Thyroid gland (tissue), 4 donors: ENCODE measurements at places on chromosomes 12 and 14.
A peak's percentile ranks its signal among the peaks of the same experiment; 100 is the strongest.

GRCh38 chr12:57211791-57212700, 4.5 kb upstream of the NXPH4 start:
- no peak overlapping the region for H3K4me3 ChIP-seq
- peaks cover 2% of the 10 kb centered on the region for H3K27me3 ChIP-seq
- DNase-seq: no peak
- H3K4me1 ChIP-seq: peaks cover 3% of the 10 kb centered on the region
- no peak overlapping the region for H3K27ac ChIP-seq
- no peaks in the 10 kb centered on the region for H3K36me3 ChIP-seq

DNA sequence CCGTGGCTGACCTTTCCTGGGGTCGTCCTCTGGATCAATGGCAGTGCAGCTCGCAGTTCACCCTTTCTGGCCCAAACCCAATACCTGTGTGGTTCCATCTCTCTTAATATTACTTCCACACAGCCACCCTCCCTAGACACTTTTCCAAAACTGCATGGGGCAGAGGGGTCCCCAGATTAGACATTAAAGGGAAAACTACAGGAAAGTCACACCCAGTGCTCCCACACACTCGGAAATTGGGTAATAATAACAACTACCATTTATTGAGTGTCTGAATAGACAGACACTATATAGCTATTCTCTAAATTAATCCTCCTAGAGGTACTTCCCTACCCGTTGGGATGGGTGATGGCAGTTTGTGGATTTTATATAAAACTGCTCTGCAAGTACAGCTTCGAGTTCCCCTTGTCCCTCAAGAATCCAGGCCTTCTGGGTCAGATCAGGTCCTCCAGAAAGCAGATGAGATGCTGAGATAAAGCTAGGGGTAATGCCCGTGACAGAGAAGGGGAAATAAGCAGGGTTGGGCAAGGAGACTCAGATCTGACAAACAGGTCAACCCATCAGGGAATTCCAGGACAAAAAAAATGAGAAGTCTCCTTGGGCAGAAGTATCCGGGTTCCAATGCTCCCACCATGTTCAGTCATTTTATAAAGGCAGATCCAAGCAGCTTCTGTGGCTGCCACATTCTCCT, 795 bp upstream of the PXN start:
- H3K27me3 ChIP-seq: no peaks in the 10 kb centered on the region
- no peak overlapping the region for H3K4me3 ChIP-seq
- H3K4me1 ChIP-seq: peaks cover 44% of the 10 kb centered on the region
- no peak overlapping the region for H3K27ac ChIP-seq
- DNase-seq: no peak

GRCh38 chr14:89078021-89078795, 253.8 kb downstream of the TTC8 start:
- H3K36me3 ChIP-seq: no peaks in the 10 kb centered on the region
- no peaks in the 10 kb centered on the region for H3K27me3 ChIP-seq
- DNase-seq: no peak
- H3K27ac ChIP-seq: no peak overlapping the region

GRCh38 chr14:70770490-70770889, 38.8 kb downstream of the MAP3K9 start:
- no peak overlapping the region for H3K27ac ChIP-seq
- no peaks in the 10 kb centered on the region for H3K36me3 ChIP-seq
- no peak overlapping the region for H3K4me3 ChIP-seq
- no peaks in the 10 kb centered on the region for H3K27me3 ChIP-seq
- DNase-seq: no peak

DNA sequence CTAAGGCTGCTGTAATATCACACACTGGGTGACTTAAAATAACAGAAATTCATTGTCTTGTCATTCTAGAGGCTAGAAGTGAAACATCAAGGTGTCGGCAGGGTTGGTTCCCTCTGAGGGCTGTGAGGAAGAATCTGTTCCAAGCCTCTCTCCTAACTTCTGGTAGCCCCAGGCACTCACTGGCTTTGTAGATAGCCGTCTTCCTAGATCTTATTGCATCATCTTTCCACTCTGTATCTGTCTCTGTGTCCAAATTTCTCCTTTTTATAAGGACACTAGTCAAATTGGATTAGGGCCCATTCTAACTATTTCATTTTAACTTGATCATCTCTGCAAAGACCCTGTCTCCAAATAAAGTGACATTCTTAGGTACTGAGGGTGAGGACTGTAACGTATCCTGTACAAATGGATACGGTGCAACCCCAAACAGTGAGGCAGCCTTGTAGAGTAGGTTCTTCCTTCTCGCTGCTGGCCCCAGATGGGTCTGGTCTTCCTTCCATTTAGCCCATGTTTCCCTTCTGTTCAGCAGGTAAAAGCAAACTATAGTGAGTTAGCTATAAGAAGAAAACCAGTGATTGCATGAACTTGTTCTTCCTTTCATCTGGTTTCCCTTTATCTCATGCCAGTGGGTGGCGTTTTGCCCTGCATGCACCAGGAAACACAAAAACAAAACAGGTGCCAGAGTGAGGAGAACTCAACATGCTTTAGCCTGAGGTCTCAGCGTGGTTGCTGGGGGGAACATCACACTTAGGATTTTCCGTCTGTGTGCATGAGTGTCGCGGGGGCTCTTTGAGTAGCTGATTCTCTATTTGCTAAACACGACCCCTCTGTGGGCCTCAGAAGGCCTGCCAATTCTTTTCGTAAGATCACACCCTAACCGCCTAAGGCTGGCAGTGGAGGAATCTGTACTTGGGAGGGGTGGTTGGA, 19.5 kb downstream of the TTC9 start:
- H3K27ac ChIP-seq: peak overlapping the region; percentile 39
- H3K27me3 ChIP-seq: no peaks in the 10 kb centered on the region
- no peak overlapping the region for H3K4me3 ChIP-seq
- H3K4me1 ChIP-seq: peaks cover 45% of the 10 kb centered on the region
- DNase-seq: peak; percentile 74

GRCh38 chr12:62631471-62632410, 165.1 kb downstream of the MON2 start:
- H3K36me3 ChIP-seq: no peaks in the 10 kb centered on the region
- peak overlapping the region; percentile 71 for H3K27ac ChIP-seq
- no peaks in the 10 kb centered on the region for H3K27me3 ChIP-seq
- peak; percentile 54 for DNase-seq

DNA sequence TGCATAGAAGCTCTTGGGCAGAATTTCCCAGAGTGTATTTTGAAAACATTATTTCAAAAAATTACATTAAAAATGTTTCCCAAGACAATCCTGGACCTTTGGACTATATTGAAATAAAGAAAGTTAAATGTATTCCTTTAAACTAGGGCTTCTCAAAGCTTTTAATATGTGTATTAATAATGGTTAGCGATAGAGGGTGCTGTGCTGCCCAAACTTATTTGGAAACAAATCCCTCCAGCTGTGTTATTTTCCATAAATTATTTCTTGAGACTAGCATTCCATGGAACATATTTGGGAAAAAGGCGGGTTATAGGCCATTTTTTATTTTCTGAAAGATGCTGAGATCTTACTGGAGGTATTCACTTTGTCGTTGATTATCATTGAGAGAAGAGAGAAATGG, 397.8 kb upstream of the MIS18BP1 start:
- no peak overlapping the region for H3K4me3 ChIP-seq
- H3K27me3 ChIP-seq: no peaks in the 10 kb centered on the region
- no peak overlapping the region for H3K27ac ChIP-seq
- no peaks in the 10 kb centered on the region for H3K36me3 ChIP-seq
- H3K4me1 ChIP-seq: no peaks in the 10 kb centered on the region

DNA sequence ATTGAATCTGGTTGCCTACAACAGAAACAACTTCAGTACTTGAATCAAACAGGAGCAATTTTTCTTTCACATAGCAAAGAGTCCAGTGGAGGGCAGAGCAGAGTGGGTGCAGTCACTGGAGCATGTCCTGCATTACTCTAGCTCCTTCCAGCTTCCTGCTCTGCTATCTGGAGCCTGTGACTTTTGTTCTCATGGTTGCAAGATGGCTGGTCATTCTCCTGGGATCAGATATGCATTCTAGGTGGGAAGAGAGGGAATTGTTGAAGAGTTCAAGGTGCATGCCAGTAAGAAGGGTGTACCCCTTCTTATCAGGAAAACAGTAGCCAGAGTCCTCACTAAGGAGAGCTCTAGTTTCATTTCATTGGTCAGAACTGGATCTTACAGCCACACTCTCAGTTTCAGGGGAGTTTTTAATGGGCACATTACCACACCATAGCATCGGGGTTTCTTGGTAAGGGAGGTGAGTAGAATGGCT, 8.0 kb downstream of the IFT43 start:
- no peak overlapping the region for H3K4me3 ChIP-seq
- DNase-seq: peak; percentile 60
- H3K27me3 ChIP-seq: no peaks in the 10 kb centered on the region
- peaks cover 13% of the 10 kb centered on the region for H3K36me3 ChIP-seq
- H3K4me1 ChIP-seq: no peaks in the 10 kb centered on the region
- H3K27ac ChIP-seq: peak overlapping the region; percentile 45

- no peak overlapping the region for H3K4me3 ChIP-seq
- no peaks in the 10 kb centered on the region for H3K36me3 ChIP-seq
- no peak overlapping the region for H3K27ac ChIP-seq
- no peak for DNase-seq
- peaks cover 3% of the 10 kb centered on the region for H3K4me1 ChIP-seq
- no peaks in the 10 kb centered on the region for H3K27me3 ChIP-seq
Measured at GRCh38 chr12:59600171-59600570, 4.3 kb downstream of the SLC16A7 start.

DNA sequence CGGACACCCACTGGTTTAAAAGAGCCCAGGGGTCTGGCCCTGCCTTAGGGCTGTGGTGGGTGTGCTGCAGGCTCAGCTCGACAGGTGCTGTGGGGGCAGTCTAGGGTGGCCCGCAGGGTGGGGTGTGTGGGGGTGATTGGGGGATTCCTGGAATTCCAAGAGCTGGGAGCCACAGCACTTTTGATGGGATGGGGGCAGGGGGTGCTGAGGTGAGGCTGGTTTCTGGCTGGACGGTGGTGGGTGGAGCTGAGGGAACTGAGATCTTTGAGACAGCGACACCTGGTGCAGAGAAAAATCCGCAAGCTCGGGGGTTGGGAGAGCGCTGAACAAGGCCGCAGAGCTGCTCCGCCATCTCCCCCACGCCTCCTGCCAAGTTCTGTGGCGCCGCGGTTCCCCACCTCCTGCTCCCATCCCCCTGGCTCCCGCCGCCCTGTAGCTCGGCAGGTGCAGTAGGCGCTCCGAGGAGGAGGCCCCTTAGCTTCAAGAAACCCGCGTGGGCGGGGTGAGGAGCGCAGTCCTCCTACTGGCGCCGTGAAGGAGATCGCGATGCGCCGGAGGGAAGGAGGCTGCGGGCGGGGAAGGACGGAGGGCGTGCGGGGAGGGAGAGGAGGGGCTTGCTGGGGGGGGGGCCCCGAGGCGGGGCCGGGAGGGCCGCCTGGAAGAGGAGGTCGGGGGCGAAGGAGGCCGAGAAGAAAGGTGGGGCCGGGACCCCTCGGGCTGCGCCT, 1.3 kb upstream of the TEDC1 start:
- H3K4me1 ChIP-seq: peaks cover 54% of the 10 kb centered on the region
- peak; percentile 96 for DNase-seq
- peak overlapping the region; percentile 64 for H3K4me3 ChIP-seq
- H3K27me3 ChIP-seq: no peaks in the 10 kb centered on the region

DNA sequence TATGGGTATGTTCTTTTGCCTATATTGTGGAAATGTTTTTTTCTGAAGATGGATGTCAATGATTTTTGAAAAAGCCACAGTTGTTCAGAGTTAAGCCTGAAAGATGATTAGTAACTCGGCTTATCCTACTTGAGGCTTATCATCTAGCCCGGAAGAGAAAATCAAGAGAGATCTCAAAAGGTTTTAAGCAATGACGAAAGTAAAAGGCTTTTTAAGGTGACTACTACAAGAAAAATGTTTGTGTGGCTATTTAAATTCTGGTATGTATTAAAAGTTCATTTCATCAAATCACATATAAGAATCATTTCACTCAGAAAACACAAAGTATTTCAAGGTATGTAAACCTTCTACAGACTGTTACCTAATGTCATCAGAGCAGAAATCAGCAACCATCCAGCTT, 40.2 kb downstream of the HEATR5A start:
- H3K4me3 ChIP-seq: no peak overlapping the region
- peaks cover 13% of the 10 kb centered on the region for H3K36me3 ChIP-seq
- H3K27me3 ChIP-seq: no peaks in the 10 kb centered on the region
- no peak for DNase-seq

DNA sequence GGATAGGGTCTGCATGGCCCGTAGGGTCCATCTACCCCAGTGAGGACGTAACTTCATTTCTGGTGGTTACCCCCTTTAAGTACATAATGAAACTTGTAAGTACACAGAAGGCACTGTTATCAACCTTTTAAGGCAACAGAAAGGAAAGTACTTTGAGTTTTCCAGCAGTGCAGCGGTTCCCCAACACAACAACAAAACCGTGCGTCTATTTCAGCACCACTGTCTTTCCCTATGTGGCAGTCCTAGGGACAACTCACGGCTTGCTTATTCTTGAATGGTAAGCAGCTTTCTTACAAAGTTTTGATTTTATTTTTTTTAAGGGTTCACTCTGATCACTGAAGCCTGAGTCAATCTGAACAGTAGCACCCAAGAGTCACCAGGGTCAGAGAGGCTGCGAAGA, 46.3 kb downstream of the FOXN3 start:
- H3K4me1 ChIP-seq: peaks cover 4% of the 10 kb centered on the region
- H3K4me3 ChIP-seq: no peak overlapping the region
- H3K27me3 ChIP-seq: no peaks in the 10 kb centered on the region

DNA sequence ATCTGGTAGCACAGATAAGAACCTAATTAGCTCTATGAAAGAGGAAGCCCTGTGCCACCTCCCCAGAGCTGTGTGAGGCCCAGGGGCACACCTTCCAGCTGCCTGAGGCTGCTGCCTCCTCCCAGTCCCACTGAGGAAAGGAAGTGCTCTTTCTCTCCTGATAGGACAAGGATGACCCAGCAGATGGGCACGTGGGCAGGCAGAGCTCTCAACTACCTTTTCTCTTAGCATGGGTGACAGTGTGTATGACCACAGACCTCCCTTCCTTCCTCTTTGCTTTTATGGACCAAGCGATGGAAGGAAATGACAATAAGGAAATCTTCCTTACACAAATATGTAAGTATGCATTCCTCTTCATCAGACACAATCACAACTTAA, 127.6 kb upstream of the AMIGO2 start:
- H3K4me1 ChIP-seq: no peaks in the 10 kb centered on the region
- H3K4me3 ChIP-seq: no peak overlapping the region
- no peak overlapping the region for H3K27ac ChIP-seq
- H3K27me3 ChIP-seq: no peaks in the 10 kb centered on the region
- no peak for DNase-seq

GRCh38 chr12:96208346-96208745, 14.2 kb downstream of the ELK3 start:
- H3K4me1 ChIP-seq: peaks cover 29% of the 10 kb centered on the region
- H3K27ac ChIP-seq: no peak overlapping the region
- H3K4me3 ChIP-seq: no peak overlapping the region
- no peak for DNase-seq
- no peaks in the 10 kb centered on the region for H3K27me3 ChIP-seq
